ENCODE measurements at places on chromosomes 16 and 17.

DNA sequence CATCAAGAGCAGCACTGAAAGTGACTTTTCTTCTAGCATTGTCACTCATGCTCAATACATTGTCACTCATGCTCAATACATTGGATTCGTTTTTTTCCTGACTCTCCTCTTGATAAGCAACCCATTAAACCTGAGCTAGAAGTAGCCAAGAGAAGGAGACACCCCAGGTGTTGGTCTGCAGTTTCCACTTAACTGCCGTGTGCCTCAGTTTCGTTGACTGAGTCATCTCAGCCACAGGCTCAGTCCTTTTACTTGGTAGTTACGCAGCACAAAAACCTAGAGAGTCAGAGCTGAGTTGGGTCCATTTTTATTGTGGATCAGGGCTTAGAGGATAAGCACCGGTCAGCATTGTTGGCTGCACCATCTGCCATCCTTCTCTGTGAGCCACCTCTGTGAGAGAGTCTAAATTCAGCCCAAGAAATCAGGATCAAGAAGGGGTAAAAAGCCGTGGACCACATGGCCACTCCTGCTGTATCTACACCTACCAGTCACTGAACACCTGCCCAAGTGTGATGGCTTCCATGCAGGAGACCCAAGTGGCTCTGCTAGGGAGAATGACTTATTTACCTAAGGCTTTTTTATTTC lies 11.3 kb downstream of the GINS2 start:
- no peak for DNase-seq

GRCh38 chr16:51120730-51121347 lies 30.2 kb downstream of the SALL1 start:
- DNase-seq: no peak

GRCh38 chr17:38333635-38334295 lies 10.0 kb downstream of the GPR179 start:
- peak; percentile 28 for DNase-seq

- no peak for DNase-seq
These were observed 3.4 kb downstream of the PPP1R9B start for GRCh38 chr17:50146927-50147665.

- DNase-seq: no peak
These were observed 247.0 kb upstream of the MAF start for GRCh38 chr16:79847569-79847968.
